MV-4-11 (cell line): ENCODE measurements at places on chromosomes 3 and 15.

- no peak for DNase-seq
Measured at GRCh38 chr3:167978486-167978885, 117.2 kb downstream of the GOLIM4 start.

GRCh38 chr3:27659279-27660021, 62.7 kb downstream of the EOMES start:
- peak; percentile 33 for DNase-seq

DNA sequence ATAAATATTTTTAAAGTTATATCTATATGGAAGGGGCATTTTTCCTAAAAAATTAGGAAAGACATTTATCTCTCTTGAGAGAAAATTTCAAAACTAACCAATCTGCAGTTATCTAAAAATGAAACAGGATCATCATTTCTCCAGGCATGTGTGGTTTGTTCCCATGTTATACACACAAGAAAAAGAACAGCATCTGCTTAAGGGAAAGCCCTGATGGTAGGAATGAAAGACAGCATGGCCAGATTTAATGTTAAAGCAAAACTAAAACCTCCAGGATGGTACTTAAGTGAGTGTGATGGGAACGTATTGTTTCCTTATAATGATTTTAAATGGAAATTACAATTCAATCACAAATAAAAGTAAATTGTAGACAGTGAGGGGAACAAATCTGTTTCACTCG, 46.2 kb upstream of the GYG1 start:
- DNase-seq: no peak

- no peak for DNase-seq
Measured at GRCh38 chr3:65904016-65904415, 134.7 kb downstream of the MAGI1 start.

DNA sequence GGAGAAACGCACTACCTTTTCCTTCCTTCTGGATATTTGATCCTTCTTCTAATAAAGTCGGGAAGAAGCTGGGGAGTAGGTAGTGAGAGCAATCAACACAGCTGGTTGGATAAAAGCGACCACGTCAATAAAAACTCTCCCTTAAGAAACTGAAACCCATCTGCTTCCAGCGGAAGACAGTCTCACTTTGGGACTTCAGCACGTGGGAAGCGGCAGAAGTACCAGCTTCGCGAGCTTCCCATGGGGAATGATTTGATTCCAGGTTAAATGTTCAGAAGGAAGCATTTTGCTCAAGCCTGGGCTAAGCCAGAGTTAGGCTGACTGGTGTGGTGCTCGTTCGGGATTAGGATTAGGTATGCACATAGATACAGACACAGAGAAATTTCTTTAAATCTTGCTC, 262.3 kb upstream of the LYSMD4 start:
- no peak for DNase-seq

- DNase-seq: no peak
Measured at GRCh38 chr3:182905623-182906022, 74.7 kb downstream of the DCUN1D1 start.

DNA sequence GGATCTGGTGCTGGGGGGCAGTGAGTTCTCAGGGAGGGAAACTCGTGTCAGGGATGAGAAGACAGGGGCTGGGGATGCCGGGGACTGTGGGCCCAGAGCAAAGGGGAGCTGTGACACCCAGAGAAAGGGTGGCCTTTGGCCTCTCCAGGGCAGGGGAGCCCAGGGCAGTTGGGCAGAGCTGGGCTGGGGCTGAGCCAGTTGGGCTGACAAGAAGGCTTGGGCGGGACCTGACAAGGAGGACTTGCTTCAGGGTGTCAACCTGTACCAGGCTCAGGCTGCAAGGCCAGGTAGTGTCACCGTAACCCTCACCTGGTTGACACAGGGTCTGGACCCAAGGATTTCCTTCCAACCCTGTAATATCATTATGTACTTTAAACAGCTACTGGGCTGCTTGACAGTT, 13.2 kb upstream of the ANPEP start:
- DNase-seq: no peak

DNA sequence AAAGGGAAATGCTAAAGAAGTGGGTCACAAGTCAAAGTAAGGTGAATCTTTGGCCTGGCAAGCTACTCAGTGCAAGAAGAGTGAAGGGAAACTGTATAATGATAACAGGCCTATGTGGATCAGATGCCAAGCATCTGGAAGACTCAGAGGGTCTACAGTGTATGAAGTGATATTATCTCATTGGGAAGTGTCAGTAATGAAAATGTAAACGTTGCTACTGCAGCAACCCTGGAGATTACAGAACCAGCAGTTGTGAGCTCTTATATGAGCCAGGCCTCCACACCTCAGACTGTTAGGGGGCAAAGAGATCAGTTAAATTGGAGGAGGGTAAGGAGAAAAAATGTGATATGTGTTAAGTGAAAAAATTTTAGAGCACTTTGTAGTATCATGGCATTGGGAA, 195.4 kb upstream of the DPH6 start:
- DNase-seq: no peak

- DNase-seq: no peak
Measured at GRCh38 chr15:96544162-96544756, 213.8 kb downstream of the NR2F2 start.

- no peak for DNase-seq
Measured at GRCh38 chr3:42725454-42725853, 22.9 kb upstream of the HHATL start.

- peak; percentile 28 for DNase-seq
Measured at GRCh38 chr15:64842096-64842939, 603 bp downstream of the PLEKHO2 start.

- no peak for DNase-seq
Measured at GRCh38 chr15:65767895-65768294, 24.2 kb downstream of the DENND4A start.

- DNase-seq: peak; percentile 89
Measured at GRCh38 chr3:60932643-60933042, 318.6 kb downstream of the FHIT start.

GRCh38 chr3:60809857-60810610, 441.2 kb downstream of the FHIT start:
- peak; percentile 32 for DNase-seq

DNA sequence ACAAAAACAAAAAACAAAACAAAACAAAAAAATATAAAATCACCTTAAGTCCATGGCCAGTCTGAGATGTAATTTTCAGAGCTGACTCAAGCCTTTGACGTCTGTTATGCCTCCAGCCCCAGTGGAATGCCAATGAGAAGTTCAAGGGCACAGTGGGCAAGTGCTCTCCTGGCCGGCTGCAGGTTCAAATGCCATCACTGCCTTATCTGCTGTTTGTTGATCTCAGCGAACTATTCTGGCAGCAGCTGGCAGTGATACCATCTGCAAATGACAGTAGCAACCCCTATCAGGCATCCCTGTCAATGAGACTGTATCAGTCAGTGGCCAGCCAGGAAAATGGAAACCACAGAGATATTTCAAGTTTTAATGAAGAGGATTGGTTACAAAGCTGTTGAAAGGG, 10.8 kb upstream of the PDE8A start:
- DNase-seq: no peak

- DNase-seq: peak; percentile 86
Measured at GRCh38 chr3:159128628-159129027, 326.8 kb downstream of the MFSD1 start.

GRCh38 chr3:110307065-110307809, 764.4 kb upstream of the NECTIN3 start:
- DNase-seq: no peak

DNA sequence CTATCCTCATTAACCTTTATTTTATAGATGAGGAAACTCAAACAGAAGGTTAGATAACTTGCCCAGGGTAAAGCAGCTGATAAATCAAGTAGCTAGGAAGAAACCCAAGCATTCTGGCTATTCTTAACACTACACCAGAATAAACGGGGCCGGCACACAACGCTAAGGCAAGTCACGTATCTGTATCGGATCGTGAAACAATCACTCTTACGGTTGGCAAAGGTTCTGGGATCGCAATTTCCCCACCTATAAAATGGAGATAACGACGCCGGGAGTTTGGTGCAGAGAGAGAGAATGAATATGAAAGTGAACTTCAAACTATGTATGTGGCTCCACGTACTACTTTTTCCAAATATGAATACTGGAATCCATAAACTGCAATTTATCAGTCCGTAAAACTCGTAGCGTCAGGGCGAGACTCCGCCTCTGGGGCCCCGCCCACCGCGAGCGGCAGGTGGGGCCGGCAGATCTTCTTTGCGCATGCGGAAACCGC, 252 bp upstream of the ARMC8 start:
- peak; percentile 83 for DNase-seq

DNA sequence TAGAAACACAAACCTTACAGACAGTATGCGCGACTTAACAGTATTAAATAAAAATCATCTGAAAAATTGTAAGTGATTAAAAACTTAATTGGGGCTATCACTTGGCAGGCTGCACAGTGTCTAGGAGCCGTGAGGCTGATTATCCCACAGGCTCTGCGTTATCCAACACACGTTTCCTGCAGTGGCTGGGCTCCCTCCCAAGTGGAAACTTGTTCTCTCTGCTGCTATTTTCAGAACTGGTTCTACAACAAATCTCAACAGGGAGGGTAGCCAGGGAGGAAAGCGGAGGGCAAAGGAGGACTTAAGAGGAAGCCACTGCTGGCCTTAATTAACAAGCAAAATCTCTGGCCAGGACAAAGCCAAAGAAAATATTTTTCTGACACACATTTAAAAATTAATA, 555.2 kb downstream of the MAGI1 start:
- no peak for DNase-seq

DNA sequence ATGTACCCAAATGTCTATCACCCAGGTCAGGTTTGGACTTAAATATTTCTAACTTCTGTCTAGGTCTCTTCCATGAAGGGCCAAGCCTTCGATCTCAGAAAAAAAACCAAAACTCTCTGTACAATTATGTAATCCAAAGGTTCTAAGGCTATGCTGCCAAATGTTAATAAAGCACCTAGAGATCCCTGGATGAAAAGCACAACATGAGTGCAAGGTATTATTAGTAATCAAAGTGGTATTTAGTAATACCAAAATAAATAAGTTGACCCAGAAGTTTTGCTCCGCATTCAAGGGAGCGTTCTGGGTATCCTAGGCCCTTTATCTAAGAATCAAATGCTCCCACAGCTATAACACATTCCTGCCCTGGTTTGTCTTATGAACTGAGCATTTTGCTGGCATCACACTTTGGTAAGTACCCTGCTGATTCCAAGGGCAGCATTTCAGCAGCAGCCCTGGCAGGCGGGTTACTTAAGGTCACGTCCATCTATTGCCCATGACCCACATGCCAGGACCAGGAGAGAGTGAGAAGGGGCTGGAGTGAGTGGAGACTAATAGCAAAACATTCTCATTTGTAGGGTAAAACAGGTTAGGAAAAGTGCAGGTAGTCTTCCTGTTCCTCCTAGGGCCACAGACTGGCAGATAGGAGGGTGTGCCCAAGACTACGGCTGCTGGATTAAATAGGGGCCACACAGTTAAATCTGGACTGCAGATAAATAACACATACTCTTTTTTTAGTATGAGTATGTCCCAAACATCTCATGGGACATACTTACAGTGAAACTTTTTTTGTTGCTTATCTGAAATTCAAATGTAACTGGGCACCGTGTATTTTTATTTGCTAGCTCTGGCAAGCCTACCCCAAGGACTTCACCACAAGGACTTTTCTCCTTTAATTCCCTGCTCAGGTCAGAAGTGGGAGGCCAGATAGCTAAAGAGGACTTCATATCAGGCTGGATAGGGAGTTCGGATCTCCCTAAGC, 76.0 kb upstream of the SNRK start:
- no peak for DNase-seq

DNA sequence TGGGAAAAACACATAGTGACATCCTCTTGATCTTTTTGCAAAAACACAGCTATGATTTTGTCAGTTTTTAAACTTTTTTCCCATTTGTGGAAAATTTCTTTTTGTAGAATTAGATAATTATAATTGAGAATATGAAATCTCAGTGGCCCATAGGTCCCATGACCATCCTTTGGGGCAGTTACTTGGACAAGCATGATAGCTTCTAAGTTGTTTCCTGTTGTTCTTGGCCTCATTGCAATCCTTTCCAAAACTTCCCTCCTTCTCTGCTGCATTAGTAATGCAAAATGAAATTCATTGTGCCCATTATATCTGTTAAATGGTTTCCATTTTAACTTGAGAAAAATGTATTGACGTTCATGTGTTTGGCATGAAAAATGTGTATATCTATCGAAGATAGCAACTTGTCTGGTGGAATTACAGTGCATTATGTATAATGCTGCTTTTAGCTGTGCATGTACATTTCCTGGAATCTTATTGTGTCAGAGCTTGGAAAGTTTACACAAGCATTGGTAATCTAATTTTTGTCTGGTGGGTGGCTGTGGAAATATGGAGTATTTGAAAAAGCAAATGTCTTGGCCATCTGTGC, 70.0 kb downstream of the MDFIC2 start:
- DNase-seq: no peak

GRCh38 chr15:88719654-88720053, 80.8 kb downstream of the ISG20 start:
- no peak for DNase-seq

- no peak for DNase-seq
Measured at GRCh38 chr3:193620650-193621049, 27.6 kb downstream of the OPA1 start.

GRCh38 chr15:33753012-33753411, 215.3 kb upstream of the CHRM5 start:
- no peak for DNase-seq

DNA sequence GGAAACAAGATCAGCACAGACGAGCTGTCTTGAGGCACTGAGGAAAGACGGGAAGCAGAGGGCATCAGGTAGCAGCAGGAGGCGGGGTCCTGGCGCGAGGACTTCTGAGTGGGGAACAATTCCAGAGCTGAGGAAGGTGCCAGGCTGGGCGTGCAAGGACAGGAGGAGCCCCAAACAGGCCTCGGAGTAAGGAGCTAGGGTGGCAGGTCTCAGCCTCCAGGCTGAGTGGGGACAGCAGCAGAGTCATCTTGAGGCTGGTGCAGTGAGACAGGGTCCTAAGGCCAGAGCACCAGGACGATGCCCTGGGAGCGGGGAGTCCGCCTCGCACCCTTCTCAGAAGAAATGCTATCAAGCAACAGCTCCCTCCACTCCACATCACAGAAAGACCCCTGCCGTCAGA, 78.4 kb downstream of the PCSK6 start:
- DNase-seq: no peak

- peak; percentile 15 for DNase-seq
Measured at GRCh38 chr3:2099028-2099671, 484 bp downstream of the CNTN4 start.

DNA sequence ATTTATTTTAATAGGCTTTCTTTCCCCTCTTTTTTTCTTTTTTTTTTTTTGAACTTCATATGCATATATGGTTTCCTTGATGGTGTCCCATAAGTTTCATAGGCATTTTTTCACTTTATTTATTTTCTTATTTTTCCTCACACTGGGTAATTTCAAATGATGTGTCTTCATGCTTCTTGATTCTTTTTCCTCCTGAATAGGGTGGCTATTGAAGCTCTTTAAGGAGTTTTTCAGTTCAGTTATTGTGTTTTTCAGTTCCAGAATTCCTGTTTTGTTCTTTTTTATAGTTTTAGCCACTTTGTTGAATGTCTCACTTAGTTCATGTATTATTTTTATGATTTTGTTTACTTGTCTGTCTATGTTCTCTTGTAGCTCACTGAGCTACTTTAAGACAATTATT, 273.2 kb downstream of the NFKBIZ start:
- no peak for DNase-seq

DNA sequence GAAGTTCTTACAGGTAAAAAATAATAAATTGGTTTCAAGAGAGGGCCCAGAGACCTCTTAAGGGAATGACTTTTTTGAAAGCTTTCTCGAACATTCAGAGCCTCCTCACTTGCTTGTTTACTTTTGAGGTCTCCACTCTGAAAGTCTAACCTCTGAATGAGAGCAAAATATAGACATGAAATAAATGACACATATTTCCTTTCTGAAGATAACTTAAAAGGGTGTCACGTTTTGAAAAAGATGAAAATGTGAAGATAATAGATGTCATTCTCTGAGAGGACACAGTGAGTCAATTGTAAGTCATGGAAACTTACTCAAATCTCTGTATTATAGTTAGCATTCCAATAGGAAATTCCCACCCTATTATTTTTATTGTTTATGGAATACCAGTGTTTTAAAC, 44.6 kb downstream of the HACD2 start:
- DNase-seq: no peak
